ENCODE measurements at places on chromosomes 16 and 17. TPM values are rescaled to one million over a fixed set of nuclear protein-coding genes. Genes with fewer than 3 reads are reported as not detected.

OTOP3 gene
- not detected for total RNA-seq

HLF gene
- total RNA-seq = 0.25 TPM

CNTNAP1 gene
- total RNA-seq = 40.8 TPM

NPIPA2 gene
- total RNA-seq = not detected

SSTR5 gene
- not detected for total RNA-seq

DNAI2 gene
- total RNA-seq = not detected

MMP25 gene
- total RNA-seq = under 0.01 TPM

MYLK3 gene
- 1.4 TPM for total RNA-seq

ZNF689 gene
- 5.4 TPM for total RNA-seq

SOX9 gene
- total RNA-seq = not detected

TBC1D3I gene
- total RNA-seq = not detected

STH gene
- total RNA-seq = not detected

EME1 gene
- total RNA-seq = 8.3 TPM

MRPL12 gene
- total RNA-seq = 156 TPM

KRT33B gene
- total RNA-seq = not detected

MARVELD3 gene
- total RNA-seq = not detected

SLC16A6 gene
- 0.20 TPM for total RNA-seq

PIK3R5 gene
- not detected for total RNA-seq

MMP2 gene
- total RNA-seq = 23.8 TPM

CSNK2A2 gene
- total RNA-seq = 34.1 TPM

NPIPA8 gene
- 0.39 TPM for total RNA-seq

RHBDF1 gene
- 23.3 TPM for total RNA-seq

HS3ST3B1 gene
- 0.44 TPM for total RNA-seq

TPSD1 gene
- not detected for total RNA-seq

SYNGR3 gene
- 0.25 TPM for total RNA-seq

TVP23A gene
- total RNA-seq = not detected

KDM8 gene
- 2.4 TPM for total RNA-seq

GAS2L2 gene
- total RNA-seq = not detected

SLC13A5 gene
- not detected for total RNA-seq

ZNF778 gene
- 6.9 TPM for total RNA-seq

All from mammary microvascular endothelial cell (primary cell).